ENCODE measurements at places on chromosomes 4 and X.
A peak's percentile ranks its signal among the peaks of the same experiment; 100 is the strongest.

DNA sequence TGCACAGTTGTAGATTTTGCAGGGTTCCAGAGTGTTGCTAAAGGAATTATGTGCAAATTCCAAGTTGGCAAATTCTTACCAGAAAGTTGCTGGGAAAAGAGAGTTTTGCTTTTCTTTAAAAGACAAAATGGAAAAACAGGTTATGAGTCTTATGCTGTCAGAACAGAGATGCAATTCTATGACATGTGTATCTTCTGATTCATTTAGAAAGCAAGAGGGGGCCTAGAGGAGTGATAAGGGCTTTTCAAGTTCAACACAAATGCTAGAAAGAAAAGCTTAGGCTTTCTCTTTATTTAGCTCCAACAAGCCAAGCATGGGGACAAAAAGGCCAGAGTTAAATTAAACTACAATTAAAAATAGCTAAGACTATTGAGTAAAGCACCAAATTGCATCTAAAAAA lies 72.4 kb upstream of the GATB start:
- no peak for DNase-seq

GRCh38 chrX:84339507-84340364 lies 151.7 kb upstream of the RPS6KA6 start:
- peak; percentile 21 for DNase-seq

- no peak for DNase-seq
Measured at GRCh38 chr4:180539284-180539683, 1703.9 kb upstream of the TENM3 start.

- no peak for DNase-seq
Measured at GRCh38 chr4:168707205-168707604, 210.4 kb downstream of the PALLD start.

GRCh38 chrX:69033936-69034335 lies 131.3 kb downstream of the PJA1 start:
- DNase-seq: no peak

- DNase-seq: no peak
Measured at GRCh38 chr4:126595643-126596042, 1037.1 kb upstream of the INTU start.

GRCh38 chrX:109626637-109627036 lies 1.7 kb upstream of the KCNE5 start:
- no peak for DNase-seq

DNA sequence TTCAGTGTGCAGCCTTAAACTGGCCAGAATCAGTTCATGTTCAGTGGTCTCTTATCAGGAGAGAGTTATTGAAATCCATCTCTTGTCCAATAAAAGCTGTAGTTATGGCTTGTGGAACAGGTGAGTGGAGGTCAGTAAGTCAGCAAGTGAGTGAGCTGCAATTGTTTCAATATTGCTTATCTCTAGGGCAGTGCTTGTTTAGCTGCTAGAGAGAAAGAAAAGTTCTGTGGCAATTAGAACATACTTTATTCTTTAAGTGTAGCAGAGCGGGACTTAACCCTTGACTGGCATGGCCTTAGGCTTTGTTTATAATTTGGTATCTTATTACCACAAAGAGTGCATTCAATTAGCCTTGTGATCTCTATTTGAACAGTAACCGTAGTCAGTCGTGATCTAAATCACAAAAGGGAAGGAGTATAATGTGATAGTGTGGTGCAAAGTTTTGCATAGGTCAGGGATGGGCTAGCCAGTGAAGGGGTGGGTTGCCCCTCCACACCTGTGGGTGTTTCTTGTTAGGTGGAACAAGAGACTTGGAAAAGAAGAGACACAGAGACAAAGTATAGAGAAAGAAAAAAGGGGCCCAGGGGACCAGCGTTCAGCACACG lies 6.9 kb upstream of the ETDC start:
- DNase-seq: no peak

GRCh38 chrX:41022566-41022965 lies 62.7 kb upstream of the USP9X start:
- DNase-seq: no peak

DNA sequence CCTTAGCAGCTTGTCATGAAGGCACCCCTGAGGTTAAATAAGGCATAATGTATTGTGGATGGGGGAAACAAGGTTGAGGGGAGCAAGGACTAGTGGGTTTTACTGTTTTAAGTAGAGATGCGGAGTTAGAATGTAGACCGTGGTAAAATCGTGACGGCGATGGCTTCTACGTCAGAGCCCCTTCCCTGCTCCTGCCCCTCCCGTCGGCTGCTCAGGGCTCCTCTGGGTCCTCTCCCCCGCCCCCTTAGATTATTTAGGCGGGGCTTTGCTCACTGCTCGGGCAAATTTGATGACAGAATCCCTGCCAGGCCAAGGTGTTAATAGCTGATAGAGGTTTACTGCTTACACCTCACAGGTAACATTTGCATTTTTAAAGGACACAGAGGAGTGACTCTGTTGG lies 2.3 kb downstream of the FRMPD3 start:
- peak; percentile 16 for DNase-seq

- no peak for DNase-seq
Measured at GRCh38 chr4:119653990-119654389, 25.4 kb upstream of the PDE5A start.

DNA sequence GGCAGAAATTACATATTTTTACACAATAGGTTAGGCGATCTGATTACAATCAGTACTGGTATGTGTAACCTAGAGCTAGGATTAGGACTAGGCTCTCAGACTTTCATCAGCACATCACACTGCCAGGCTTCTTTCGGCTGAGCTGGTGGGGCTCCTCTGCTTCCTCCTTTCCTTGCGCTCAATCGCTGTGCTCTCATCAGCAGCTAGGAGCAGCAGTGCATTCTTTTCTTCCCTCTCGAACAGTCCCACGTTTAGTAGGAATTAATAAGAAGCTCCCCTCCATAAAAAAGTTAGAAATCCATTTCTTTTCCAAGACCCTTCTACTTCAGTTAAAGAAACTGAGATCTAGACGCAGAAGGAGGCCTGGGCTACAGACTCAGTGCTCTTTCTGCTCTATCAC lies 350.4 kb downstream of the SPRY1 start:
- no peak for DNase-seq

DNA sequence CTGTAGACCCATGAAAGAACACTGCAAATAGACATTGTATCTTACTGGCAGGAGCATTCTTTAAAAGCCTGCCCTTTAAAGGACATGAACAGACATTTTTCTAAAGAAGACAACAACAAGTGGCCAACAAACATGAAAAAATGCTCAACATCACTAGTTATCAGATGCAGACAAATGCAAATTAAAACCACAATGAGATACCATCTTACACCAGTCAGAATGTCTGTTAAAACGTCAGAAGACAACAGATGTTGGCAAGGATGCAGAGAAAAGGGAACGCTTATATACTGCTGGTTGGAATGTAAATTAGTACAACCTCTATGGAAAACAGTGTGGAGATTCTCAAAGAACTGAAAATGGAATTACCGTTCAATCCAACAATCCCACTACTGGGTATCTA lies 77.2 kb downstream of the ATP10D start:
- no peak for DNase-seq

DNA sequence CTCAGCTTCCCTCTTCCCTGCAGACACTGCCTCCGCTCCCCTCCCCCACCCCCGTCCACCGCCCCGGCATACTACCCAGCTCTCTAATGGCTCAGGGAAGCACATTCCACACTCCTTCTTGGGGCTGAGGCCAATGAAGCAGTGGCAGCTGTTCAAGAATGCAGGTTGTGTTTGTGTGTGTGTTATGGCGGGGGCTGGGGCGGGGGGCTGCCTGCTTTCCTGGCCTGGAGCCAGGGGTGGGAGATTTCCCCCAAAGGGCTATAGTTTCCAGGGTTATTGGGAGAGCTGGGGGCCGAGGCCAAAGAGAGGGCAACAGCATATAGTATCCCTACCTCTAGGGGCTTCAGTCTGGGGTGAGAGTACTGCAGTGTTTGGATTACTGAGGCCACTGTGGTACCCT lies 149.4 kb downstream of the EFNB1 start:
- DNase-seq: no peak

GRCh38 chr4:17316566-17316965 lies 195.3 kb downstream of the QDPR start:
- DNase-seq: no peak

GRCh38 chr4:60847614-60848013 lies 352.5 kb upstream of the ADGRL3 start:
- no peak for DNase-seq

GRCh38 chr4:121156822-121157769 lies 7.0 kb downstream of the TNIP3 start:
- DNase-seq: peak; percentile 15

DNA sequence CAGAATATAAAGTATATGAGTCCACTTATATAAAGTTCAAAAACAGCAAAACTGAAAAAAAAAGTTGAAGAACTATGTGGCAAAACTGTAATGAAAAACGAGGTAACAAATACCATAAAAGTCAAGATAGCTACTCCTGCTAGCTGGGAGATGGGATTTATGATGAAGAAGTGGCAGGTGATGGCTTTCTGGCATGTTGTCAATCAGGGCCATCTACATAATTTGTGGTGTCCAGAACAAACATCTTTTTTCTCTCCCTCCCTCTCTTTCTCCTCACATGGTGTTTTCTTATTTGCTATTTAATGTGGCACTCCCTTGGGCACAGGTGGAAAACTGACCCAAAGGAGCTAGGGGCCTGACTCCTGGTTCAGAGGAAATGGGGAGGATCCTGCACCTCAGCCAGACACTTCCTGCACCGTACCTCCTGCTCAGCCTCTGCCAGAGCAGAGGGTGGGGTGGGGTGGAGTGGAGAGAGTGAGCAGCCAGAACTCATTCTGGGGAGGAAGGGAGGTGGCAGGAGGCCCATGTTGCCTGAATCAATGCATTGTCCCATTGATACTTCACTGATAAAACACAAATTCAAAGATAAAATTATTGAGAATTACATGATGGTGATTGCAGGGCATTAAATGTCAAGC lies 5.3 kb upstream of the SAP30 start:
- no peak for DNase-seq

DNA sequence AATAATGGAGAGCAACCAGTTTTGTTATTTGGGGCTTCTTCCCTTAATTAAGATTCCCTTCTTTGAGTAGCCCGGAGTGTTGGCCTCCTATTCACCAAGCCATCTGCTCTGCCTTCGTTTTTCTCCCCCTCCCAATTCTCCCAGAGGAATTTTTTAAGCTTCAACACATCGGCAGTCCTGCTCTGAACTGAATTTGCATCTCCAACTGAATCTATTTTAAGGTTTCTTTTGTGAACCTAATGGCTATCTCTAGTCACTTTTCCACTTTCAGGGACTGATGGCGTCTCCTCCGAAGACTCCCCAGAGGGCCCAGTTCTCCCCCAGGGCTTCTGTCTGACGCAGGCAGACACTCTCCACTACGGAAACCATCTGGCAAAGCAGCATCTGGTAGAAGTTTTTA lies 280.2 kb downstream of the ADGRA3 start:
- peak; percentile 81 for DNase-seq

- DNase-seq: no peak
Measured at GRCh38 chr4:65242156-65242846, 428.0 kb downstream of the EPHA5 start.

GRCh38 chr4:188270273-188271069 lies 131.2 kb downstream of the TRIML1 start:
- DNase-seq: no peak

- DNase-seq: no peak
Measured at GRCh38 chrX:132482632-132483031, 6.2 kb downstream of the MBNL3 start.

DNA sequence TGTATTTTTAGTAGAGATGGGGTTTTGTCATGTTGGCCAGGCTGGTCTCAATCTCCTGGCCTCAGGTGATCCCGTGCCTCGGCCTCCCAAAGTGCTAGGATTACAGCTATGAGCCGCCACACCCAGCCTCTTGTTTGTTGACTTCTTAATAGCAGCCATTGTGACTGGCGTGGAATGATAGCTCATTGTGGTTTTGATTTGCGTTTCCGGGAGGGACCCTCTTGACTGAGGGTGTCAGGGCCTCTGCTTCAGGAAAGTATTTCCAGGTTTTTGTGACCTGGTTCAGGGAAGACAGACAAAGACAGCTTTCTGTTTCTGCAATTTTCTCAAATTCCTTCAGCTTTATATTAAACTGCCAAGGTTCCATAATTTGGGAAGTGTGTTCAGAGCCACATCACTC lies 15.1 kb downstream of the CSF2RA start:
- no peak for DNase-seq

DNA sequence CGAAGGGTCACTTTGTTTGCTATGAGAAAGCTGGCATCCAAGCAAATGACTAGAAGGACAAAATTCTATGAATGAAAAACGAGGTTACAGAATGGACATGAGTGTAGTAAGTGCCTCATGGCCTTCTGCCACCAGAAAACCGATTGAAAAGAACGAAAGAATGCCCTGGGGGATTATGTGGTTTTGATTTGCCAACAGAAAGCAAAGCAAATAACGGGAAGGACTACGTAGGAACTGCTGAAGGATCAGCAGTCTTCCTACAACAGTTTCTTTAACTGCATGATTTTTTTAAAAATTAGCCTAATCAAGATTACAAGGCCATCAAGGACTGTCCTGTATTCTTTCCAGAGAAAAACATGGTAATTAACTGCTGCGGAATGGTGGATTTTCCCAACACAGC lies 50.6 kb downstream of the NRK start:
- DNase-seq: no peak

GRCh38 chr4:24968278-24968677 lies 55.4 kb upstream of the CCDC149 start:
- no peak for DNase-seq

DNA sequence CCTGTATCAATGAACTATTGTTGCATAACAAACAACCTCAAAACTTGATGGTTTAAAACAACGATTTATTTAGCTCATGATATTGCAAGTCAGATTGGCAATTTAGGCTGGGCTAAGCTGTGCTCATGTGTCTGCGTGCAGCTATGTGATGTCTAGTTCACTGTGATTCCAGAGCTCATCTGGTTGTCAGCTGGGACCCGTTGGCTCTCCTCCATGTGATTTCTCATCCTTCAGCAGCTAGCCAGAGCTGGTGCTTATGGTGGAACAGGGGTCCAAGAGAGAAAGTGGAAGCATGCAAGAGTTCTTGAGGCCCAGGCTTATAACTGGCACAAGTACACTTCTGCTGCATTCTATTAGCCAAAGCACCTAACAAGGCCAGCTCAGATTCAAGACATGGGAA lies 28.8 kb upstream of the TRPC3 start:
- no peak for DNase-seq

- DNase-seq: no peak
Measured at GRCh38 chr4:186020106-186020792, 48.7 kb upstream of the TLR3 start.

DNA sequence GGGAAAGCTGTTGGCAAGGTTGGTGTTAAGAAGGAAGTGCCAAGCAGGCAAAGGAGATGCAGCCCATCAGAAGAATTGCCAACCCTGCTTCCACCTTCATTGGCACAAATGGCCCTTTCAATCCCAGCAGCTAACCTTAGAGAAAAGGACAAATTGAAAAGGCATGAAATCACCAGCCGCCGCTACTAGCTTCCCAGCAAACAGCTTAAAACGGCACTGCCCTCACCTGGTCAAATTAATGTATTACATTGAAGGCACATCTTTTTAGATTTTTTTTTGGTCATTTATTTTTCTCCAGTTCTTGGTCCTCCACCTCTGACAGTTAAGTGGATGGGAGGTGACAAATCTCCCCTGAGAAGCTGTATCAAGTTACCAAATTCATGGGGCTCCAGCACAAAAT lies 51.0 kb upstream of the NHSL2 start:
- peak; percentile 4 for DNase-seq
